ENCODE measurements at places on chromosomes 4 and X.

DNA sequence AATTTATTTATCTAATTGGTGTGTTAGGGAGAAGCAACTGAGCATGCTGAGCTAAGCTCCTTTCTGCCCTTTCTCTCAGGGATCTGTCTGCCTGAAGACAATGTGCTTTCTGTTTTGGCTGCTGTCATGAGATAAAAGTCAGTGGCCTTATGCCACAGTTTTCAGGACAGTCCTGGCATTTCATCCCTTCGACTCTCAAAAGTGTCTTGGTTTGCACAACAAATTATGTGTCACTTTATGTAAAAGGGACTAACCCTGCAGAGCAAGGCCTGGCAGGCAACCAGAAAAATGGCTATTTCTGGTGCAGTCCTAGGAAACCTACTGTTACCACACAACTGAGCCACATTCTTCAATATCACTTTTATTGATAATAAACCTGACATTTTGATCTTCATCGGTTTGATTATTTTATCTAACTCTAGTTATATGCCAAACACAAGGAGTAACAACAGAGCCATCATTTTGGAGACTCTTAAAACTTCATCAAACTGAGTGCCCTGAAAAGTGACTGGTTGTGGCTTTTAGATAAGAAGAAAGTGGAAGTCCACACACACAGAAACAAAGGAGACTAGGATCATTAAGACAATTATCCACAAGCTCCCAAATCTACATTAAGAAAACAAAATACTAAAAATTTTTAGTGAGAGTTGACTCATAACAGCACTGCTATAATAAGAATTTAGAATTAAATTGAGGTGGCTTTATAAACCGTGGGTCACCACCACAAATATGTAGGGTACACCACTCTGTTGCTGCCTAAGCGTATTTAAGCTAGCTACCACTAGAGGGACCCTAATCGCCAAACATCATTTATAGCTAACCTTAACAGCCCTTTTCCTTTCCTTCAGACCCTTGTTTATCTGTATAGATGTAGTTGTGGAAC is 95.9 kb upstream of the PTPN13 start:
- no peak for DNase-seq

DNA sequence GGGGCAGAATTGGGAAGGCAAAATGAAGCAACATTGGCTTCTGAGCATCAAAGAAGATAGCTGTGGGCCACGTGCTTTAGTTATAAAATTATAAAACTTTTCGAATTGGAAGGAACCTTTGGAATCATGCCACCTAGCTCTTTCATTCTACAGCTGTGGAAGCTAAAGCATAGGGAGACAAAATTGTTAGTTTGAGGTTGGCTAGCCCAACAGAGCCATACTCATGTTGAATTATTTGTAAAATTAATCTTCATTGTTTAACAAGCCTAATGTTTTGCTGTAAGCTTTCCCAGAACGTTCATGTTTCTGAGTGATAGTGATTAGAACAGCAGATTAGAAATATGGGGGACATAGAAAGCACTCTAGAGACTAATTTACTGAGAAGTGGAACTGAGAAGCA is 35.9 kb downstream of the HHIP start:
- no peak for DNase-seq

DNA sequence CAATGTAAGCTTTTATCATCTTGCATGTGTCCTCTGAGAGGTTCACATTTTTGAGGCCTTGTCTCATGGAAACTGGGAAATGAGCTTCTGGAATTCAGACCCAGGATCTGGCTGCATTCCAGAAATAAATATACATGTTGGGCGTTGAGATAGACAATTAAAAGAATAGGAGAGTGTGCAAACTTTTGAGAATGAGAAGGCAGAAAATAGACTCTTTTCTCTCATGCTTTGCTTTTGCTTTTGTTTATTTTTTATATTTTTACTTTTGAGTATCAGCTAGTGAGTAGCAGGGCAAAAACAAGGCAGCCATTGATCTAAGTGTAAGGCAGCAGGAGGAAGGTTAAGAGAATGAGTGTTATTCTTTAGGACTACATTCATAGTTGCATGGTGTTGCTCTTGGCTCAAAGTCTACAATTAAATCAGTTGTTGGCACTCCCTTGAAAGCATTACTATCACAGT is 12.4 kb downstream of the SHROOM3 start:
- no peak for DNase-seq

- DNase-seq: no peak
These were observed 210.0 kb downstream of the KLHL4 start for GRCh38 chrX:87727620-87728019.

DNA sequence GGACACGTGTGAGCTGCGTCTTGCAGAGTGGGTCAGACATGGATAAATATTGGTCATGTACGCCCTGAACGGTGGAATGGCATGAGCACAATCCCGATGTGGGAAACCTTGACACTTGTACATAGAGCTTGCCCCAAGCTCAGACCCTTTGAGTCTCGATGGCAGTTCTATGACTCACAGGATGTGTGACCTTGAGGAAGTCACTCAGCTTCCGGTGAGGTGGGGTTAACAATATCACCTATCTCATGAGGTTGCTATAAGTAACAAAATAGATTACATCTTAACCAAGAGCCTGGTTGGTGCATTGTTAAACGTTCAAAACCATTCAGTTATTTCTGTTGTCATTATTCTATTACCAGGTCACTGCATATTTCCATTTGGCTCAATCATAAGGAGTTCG is 109.1 kb upstream of the TBL1X start:
- no peak for DNase-seq

All from pancreas (tissue), 10 donors.